ENCODE measurements at places on chromosomes 11 and 22.

- DNase-seq = no peak
These were observed 188.5 kb upstream of the ISX start for GRCh38 chr22:34877506-34877905.

GRCh38 chr11:117825538-117826189 lies 1.1 kb upstream of the FXYD2 start:
- DNase-seq = no peak

DNA sequence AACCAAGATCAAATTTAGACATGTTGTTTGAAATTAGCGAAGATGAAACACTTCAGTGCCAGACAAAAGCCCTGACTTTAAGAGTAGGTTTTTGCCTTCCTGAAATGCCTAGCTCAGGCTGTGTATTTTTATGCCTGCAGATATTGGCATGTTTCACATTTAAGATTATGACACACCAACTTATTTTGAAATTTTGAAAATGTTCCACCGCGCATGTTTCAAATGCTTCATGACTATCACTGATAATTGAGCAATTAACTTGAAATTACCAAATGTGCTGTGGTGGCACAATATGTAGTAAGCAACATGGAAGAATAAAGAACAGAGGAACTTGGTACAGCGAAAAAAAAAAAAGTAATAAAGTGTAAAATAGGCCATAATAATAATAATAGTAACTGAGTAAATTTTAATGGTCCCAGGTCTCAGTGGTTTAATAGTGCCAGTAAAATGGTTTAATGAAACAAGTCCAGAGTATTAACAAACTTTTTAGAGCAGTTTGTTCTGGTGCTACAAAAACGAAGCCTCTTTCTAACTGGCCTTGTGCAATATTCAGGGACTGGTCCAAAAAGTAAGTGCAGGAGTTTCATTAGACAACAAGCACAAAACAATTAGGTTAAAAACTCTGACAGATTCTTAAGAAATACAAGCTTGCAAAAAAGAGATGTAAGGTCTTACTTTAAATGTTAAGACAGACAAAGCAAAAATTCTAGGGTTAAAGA lies 112.5 kb upstream of the SOX6 start:
- DNase-seq = no peak

DNA sequence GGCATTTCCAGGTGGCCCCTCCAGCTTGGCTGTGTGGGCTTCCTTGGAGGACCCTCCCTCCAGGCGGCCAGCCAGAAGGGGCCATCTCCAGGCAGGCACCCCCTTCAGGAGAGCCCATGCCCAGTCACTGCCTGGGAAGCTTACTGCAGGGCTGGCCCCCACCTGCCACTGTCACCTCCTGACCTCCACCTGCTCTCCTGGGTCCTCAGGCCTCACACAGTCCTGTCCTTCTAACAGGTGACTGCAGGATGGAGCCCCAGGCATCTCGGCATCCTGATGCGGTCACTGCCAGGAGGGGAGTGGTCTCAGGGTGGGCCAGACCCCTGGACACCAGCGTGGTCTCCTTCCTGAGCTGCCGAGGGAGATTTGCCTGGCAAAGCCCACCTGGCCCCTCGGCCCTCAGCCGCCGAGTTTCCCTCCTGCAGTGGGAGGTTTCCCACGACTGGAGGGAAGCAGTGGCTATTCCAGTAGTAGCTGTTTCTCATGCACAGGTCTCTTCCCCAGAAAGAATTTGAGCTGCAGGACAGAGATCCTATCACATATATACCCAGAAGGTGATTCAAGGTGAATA lies 13.0 kb downstream of the TBX1 start:
- no peak for DNase-seq

GRCh38 chr11:95684701-95685100 lies 104.9 kb downstream of the FAM76B start:
- no peak for DNase-seq

GRCh38 chr11:101498891-101499290 lies 84.9 kb downstream of the TRPC6 start:
- DNase-seq = no peak

GRCh38 chr11:121476379-121477032 lies 23.7 kb upstream of the SORL1-AS1 start:
- DNase-seq = no peak

- DNase-seq = no peak
These were observed 33.8 kb downstream of the TECTA start for GRCh38 chr11:121134741-121135312.

- DNase-seq = no peak
These were observed 11.6 kb downstream of the CDPF1 start for GRCh38 chr22:46238541-46238940.

DNA sequence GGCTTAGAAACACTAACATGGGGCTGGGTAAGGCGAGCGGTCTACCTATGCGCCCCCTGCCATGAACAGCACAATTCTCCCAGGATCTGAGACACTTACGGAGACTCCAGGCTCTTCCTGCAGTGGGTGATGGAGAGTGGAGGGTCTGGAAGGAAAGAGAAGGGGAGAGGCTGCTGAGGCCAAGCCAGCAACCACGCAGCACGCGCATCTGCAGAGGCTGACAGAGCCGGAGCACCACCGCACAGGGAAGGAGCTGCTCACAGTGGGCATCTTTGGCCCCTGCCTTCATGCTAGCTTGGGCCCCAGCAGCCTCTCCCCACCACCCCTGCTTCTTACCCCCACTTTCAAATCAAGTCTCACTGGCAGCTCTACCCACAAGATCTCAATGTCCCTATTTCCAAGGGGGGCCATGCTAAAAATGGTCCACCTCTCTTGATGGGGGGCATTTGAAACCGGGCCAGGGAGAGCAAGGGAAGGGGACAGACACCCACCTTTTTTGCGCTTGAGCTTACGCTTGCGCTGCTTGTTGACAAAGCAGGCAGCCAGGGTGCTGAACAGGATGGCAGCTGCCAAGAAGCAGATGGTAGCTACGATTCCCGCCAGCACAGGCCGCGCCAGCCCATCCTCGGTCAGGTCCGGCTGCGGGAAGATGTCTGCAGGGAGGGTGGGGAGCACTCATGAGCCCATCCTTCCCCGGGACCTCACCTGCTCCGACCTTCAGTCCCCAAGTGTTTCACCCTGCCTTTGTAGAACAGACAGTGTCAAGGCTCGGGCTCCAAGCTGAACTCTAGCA lies 34.5 kb downstream of the IGSF9B start:
- DNase-seq = no peak

DNA sequence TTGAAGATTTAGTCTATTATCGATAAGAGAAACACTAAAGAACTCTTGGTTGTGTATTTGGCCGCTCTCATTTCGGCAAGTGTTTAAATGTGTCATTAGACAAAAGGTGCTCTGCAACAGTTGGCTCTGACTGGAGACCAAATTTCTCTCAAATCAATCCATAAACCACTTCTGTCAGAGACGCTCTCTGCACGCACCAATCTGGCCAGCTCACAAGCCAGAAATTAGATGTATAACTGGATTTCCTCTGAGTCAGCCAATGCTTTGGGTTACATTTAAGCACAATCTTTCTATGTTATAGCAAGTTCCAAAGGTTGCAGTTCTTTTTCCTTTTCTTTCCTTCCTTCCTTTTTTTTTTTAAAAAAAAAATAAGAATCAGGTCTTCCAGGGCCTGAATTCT lies 17.6 kb upstream of the PARVA start:
- DNase-seq = no peak

- no peak for DNase-seq
These were observed 56.1 kb downstream of the KIAA1671 start for GRCh38 chr22:25008666-25009065.

- DNase-seq = no peak
These were observed 94.7 kb downstream of the NECTIN1 start for GRCh38 chr11:119634301-119634700.

GRCh38 chr22:22193923-22194322 lies 50.7 kb upstream of the VPREB1 start:
- DNase-seq = no peak

DNA sequence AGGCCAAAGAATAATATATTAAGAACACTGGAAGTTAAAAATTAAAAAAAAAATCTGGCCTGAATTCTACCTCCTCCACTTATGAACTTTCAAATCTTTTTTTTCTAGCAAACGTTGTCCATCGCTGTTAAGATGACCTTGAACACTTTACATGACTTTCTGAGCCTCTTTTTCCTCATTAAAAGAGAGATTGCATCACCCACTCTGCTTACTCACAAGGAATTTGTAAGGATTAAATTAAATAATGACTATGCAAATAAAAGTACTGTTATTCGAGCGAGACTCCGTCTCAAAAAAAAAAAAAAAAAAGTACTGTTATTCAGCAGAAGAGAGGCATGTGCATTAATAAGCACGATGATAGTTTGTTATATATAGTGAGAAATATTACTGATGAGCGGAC lies 285.1 kb upstream of the CCDC90B start:
- DNase-seq = no peak

GRCh38 chr22:27966168-27967064 lies 47.4 kb upstream of the PITPNB start:
- DNase-seq = no peak

DNA sequence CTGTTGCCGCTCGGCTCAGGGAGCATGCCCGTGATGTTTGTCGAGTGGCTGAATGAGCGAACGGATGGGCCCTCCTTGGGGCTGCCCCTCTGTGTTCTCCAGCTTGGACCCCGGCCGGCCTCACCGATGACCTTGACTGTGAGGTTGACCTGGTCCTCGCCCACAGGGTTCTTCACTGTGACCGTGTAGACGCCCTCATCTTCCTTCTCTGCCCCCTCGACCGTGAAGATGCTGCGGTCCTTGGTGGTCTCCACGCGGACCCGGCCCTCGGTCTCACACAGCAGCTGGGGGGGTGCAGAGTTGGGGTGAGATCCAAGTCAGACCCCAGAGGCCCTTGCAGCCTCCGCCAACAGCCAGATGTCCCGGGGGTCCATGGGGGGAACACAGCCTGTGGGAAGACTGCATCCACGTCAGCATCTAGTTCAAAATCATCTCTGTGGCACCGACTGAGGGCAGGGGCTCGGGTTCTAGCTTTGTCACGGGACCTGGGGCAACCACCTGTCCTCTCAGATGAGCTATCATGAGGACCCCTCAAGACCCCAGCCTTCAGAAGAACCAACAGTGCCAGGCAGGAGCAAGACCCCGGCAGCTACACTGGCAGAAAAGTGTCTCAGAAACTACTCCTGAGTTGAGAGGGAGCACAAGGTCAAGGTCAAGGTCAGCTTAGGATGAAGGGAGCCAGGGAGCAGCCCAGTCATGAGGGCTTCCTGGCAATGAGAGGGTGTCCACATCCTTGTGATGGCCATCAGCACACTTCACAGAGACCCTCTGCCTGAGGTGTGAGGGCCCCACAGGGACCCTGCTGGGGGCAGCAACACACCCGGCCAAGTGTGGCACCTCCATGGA lies 13.9 kb downstream of the MYBPC3 start:
- no peak for DNase-seq

DNA sequence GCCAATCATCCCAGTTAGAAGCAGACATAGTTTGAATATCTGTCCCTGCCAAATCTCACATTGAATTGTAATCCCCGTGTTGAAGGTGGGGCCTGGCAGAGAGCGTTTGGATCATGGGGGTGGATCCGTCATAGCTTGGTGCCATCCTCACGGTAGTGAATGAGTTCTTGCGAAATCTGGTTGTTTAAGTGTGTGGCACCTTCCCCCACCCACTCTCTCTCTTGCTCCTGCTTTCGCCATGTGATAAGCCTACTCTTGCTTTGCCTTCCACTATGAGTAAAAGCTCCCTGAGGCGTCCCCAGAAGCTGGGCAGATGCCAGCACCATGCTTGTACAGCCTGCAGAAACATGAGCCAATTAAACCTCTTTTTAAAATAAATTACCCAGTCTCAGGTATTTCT lies 5.0 kb upstream of the CCDC81 start:
- no peak for DNase-seq

DNA sequence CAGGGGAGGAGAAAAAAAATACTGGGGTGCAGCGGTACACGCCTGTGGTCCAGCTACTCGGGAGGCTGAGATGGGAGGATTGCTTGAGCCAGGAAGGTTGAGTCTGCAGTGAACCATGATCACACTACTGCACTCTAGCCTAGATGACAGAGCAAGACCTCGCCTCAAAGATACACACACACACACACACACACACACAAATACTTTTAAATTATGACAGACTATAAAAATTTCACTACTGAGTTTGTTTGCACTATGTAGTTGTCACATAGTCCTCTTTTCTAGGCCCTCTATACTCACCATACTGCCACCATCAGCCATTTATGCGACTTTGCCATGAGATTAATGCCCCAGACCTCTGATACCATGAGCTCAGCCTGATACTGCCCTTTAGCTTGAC lies 109.6 kb downstream of the MRTFA start:
- DNase-seq = no peak

- peak; percentile 40 for DNase-seq
These were observed 2.5 kb downstream of the KRTAP5-4 start for GRCh38 chr11:1619449-1619848.

GRCh38 chr11:12161137-12161536 lies 50.7 kb downstream of the MICAL2 start:
- DNase-seq = no peak

DNA sequence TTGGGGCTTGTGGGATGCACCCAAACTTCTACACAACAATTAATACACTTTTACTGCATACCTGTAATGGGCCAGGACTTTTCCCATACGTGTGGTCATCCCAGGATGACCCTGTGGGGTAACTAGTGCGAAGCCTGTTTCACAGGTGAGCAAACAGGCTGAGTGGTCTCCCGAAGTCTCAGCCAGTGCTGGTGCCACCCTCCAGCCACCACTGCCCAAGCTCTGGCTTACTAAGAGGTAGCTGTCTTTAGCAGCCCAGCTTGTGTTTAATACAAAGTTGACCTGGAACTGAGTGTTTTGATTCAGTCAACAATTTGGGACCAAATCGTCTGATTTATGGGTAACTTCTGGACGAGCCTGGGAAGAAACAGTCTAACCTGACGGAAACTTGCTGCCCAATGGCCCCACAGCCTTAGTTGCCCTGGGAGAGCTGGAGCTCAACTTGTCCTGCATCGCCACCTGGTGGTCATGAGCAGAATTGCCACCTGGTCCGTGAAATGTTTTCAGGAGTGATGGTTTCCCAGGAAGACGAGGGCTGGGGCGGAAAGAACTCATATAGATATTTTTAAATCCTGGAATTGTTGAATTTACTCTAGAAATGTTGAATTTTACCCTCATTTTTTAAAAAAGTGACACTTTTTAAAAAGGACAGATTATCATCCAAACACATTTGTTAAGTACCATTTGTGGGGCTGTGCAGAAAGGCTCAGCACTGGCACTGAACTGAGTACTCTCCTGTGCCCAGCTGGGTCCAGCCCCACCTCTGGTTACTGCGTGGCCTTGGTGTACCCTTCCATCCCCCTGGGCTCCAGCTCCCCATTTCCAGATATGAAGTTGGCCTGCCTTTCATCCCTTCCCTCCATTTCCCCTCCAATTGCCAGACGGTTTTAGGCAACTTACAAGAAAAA lies 95.5 kb upstream of the PARVA start:
- peak; percentile 63 for DNase-seq

DNA sequence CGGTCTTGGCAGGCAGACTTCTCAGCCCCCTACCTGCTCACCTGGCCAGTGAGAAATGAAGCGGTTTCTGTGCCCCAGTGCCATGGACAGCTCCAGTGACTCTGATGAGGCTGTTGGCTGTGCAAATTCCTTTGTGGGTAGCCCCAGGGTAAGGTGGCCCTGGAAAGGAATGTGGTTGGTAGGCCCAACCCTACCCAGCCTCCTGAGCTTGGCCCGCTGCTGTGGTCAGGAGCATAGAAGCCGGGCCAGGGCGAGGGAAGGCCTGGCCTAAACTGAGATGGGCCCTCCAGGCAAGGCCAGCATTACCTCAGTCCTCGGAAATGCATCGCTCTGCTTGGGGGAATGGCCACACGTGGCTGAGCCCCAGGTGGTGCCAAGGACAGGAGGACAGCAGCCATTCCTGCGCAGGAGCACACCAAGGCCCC lies 16.9 kb downstream of the DAGLA start:
- no peak for DNase-seq

Data from CD8-positive, alpha-beta memory T cell (primary cell).